NCI-H1436 treated with DMSO at 0.1 percent for 48 hours (cell line): ENCODE measurements at places on chromosomes 13 and 19.

DNA sequence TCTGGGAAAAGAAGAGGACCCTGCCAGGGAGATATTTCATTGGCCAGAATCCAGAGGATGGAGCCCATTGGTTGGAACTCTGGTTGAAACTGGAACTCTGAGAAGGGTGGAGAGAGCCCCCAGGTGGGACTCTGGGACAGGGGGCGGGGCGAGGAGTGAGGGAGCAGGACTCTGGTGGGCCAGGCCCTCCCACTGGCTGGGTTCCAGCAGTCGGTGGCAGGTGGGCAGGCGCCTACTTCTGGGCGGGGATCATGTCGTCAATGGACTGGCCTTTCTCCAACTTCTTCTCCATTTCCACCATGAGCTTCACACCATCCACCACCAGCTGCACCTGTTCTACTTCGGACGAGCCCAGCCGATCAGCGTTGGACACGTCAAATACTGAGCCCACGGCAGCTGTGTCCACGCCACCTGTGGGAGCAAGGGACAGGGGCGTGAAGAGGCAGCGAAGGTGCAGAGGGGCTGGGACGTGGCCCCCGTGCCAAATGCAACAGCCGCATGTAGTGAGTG lies 16.1 kb downstream of the CKM start:
- DNase-seq = peak; percentile 70

GRCh38 chr13:80716610-80717081 lies 375.7 kb upstream of the SPRY2 start:
- peak; percentile 7 for DNase-seq

DNA sequence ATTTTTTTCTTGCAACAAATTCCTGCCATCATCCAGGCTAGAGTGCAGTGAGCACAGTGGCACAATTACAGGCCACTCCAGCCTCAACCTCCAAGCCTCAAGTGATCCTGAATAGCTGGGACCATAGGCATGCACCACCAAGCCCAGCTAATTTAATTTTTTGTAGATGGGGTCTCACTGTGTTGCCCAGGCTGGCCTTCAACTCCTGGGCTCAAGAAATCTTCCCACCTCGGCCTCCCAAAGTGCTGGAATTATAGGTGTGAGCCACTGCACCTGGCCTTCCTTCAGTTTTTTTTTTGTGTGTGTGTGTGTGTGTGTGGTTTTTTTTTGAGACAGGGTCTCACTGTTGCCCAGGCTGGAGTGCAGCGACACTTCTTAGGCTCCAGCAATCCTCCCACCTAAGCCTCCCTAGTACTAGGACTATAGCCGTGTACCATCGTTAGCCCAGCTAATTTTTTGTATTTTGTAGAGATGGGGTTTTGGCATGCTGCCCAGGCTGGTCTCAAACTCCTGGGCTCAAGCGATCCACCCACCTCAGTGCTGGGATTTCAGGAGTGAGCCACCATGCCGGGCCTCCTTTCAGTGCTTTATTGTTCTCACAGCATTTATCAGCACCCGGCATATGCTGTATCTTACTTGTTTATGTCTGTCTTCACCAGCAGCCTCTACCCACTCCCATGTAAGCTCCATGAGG lies 5.9 kb upstream of the SRRM5 start:
- DNase-seq = peak; percentile 21

DNA sequence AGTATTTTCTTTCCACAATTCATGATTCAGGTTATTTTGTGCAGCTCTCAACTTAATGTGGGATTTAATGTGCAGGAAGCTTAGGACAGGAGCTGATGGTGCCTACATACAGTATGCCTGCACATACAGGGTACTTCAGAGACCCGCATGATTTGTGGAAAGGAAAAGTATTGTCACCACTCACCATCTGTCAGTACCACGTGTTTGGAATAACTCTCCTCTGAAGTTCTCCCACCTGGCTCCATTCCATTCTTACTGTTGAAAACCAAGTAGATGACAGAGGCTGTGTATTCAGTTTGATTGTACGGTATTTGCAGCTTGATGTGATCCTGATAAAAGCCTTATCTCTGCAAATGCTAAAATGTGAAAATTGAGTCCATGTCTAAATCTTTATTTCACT lies 85.7 kb downstream of the ZAR1L start:
- no peak for DNase-seq

DNA sequence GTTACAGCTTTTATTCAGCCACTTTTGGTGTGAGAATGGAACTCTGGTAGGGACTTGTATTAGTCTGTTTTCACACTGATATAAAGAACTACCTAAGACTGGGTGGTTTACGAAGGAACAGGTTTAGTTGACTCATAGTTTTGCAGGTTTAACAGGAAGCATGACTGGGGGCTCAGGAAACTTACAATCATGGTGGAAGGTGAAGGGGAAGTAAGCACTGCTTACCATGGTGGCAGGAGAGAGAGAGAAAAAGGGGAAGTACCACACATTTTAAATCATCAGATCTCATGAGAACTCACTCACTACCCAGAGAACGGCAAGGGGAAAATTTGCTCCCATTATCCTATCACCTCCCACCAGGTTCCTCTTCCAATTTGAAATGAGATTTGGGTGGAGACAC lies 942.2 kb downstream of the PCDH17 start:
- DNase-seq = no peak

GRCh38 chr19:53876651-53877224 lies 5.3 kb upstream of the PRKCG start:
- DNase-seq = no peak

DNA sequence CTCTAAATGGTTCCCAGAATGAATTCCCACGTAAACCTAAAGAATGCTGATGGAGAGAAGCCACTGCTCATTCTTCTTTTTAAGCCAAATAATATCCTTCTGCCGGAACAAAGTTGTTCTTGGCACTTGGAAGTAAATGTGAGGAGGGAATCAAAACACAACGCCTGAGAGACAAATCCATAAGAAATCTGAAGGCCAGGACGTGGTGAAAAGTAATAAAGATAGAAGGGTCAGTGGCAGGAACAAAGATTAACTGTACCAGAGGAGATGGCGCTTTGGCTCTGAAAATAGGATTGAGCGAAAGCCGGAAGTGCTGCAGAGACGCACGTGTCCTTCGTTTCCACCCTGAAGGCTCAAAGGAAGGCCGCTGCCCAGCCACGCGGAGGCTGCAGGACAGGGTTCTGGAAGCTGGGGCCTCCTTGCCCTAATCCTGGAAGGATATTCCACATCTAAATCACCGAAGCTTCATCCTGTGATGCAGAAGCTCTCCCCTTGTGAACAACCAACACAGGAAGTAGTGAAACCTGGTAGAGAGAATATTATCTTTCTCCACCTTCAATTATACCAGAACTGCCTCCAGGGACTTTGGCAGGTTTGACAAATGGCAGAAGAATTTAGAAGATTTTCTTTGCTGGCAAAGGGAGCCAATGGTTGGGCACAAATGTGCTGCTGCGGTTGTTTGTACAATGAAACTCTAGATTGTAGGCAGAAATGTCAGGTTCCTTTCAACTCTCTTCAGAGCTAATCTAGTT lies 214.6 kb upstream of the SERP2 start:
- no peak for DNase-seq

DNA sequence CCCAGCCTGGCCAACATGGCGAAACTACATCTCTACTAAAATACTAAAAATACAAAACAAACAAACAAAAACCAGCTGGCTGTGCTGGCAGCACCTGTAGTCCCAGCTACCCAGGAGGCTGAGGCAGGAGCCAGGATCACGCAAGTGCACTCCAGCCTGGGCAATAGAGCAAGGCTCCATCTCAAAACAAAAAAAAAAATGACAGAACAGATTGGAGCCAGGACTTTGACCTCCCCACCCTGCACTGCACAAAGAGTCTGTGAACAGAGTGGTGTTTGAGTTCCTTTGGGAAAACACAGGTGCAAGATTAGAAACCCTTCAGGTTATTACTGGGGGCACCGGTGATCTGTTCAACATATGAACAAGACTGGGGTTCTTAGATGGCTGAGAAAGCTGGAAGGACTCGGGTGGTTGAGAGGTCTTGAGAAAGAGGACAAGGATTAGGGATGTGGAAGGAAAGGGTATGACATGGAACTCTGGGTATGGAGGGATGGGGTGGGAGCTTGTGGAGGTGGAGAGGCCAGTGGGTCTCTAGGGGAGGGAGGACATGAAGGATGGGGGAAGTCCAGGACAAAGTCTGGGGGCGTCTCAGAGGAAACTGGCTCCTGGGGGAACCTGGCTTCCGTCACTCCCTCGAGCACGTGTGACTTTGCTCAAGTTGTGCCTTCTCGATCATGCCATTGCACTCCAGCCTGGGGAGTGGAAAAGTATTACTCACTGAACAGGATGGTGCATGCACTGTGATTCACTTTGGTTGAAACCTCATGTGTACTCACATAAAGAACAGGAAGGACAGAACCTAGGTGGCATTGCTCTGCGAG lies 25.9 kb downstream of the RCN3 start:
- DNase-seq = no peak

GRCh38 chr13:27667946-27668345 lies 46.3 kb downstream of the POLR1D start:
- DNase-seq = no peak

DNA sequence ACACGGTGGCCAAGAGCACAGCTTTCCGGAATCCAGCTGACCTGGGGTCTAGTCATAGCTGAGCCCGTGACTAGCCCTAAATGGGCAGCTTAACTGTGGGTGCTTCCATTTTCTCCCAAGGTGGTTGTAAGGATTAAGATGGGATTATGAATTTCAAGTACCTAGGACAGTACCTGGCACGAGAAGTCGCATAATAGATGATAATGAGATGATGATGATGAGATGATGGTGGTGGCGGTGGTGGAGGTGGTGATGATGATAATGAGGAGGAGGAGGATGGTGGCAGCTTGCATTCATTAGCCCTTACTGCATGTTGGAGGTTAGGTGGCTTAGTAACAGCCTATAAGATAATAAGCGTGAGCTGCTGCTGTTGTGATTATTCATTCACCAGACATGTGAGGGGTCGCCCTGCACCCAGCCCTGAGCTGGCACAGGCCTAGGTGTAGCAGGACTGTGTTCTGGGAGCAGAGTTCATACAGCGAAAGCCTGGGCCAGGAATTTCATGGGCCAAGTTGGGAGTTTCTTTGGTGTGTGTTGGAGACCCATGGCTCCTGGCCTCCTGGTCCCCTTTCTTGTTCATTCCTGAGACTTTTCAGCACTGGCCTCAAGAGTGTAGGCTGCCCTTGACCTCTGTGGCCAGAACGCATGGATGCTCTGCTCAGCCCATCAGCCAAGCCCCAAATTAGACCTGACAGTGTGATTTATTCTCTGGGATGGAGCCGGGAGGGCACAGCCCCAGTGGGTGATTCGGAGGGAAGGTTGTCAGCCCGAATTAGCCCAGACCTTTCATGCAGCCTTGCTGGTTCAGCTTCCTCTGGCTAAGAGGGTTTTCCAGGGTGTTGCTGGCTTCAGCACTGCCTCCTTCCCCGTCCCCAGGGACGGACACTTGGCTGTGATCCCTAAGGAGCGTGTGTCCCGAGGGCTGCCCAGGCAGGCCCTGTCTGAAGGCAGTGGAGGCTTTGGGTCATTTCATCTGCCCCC lies 128.8 kb downstream of the SIPA1L3 start:
- no peak for DNase-seq

DNA sequence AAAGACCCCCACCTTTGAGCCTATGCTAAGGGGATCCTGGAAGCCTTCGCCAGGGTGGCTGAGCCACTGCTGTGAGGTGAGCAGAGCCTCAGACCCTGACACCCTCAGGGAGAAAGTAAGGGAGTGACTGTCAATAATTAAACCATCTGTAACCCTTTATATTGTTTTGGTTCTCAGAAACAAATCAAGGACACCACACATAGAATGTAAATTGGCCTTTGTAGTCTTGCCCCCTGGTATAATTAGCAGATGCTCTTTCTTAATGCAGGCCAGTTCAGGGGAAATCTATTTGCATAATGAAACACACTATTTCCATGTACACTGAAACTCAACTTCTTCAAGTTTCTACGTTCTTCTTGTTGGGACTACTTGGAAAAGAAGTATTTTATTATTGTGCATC lies 127.7 kb upstream of the EDNRB start:
- no peak for DNase-seq

- DNase-seq = no peak
Measured at GRCh38 chr13:19607523-19608078, 25.9 kb upstream of the MPHOSPH8 start.

DNA sequence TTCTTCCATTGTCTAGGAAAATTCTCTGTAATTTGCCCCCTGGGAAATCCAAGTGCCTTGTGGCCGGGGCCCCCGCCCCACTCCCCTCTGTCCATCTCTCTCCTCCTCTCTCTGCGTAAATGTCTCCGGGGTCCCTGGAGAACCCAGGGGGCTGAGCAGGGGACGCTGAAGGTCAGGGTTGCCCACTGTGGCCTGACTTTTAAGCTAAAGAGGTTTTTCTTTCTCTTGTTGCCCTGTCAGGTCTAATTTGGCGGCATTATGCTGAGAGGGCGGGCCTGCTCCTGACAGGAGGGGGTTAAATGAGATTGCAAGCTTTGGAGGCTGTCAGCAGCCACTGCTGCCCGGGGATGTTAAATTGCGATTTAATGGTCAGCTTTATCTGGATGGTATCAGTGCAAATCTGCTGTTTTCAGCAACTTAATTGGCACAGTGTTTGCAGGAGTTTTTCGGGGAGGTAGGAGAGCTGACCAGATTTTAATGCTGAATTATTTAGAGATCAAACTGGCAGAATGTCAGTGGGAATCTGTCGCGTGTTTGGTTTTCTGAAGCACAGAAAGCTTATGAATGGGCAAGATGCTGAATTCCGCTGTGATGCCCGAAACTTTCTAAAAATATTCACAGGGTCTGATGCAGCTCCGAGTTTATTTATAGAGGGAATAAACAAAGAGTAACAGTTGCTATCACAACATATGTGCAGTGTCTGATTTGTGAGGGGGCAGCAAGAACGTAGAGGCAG lies 93.2 kb upstream of the SOX1 start:
- no peak for DNase-seq

- no peak for DNase-seq
Measured at GRCh38 chr19:19113040-19113626, 25.1 kb downstream of the TMEM161A start.

- DNase-seq = no peak
Measured at GRCh38 chr13:77300176-77301037, 26.5 kb downstream of the MYCBP2 start.

GRCh38 chr13:114126789-114127472 lies 5.5 kb downstream of the RASA3 start:
- DNase-seq = no peak
